Activated gamma-delta T cell treated with anti-CD3 and anti-CD28 coated beads, Interleukin-2, amount 50 U/mL, for 16 hours (primary cell): ENCODE measurements at places on chromosomes 12 and 14.

DNA sequence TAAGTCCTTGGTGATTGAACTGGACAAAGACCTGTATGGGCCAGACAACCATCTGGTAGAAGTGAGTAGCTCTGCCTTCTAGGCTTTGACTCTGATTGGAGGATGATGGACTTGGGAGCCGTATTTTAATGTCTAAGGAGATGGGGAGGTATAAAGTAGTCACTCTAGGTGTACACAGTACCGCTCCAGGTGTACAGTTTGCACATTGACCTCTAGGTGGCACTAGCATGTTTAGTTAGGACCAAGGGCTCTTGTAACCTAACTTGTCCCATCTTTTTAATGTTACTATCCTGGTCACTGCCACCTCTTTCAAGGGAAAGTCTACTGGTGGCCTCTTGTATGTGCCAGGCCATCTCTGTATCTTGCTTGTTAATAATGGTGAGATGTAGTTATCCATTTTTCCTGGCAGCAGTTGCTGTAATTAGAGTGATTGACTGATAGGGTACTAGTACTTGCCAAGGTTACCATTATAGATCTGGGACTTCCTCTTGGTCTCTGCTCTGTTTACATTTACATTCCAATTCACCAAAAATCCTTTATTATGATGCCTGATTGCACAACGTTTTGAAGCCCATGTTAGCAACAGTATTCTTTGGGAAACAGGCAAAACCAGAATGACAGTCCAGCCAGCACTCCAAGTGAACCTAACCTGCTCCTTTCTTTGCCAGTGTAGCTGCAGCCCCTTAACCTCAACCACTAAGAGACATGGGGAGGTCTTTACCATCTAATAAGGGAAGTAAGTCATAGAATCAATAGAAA lies 3.6 kb downstream of the SMARCD1 start:
- peak; percentile 34 for DNase-seq

DNA sequence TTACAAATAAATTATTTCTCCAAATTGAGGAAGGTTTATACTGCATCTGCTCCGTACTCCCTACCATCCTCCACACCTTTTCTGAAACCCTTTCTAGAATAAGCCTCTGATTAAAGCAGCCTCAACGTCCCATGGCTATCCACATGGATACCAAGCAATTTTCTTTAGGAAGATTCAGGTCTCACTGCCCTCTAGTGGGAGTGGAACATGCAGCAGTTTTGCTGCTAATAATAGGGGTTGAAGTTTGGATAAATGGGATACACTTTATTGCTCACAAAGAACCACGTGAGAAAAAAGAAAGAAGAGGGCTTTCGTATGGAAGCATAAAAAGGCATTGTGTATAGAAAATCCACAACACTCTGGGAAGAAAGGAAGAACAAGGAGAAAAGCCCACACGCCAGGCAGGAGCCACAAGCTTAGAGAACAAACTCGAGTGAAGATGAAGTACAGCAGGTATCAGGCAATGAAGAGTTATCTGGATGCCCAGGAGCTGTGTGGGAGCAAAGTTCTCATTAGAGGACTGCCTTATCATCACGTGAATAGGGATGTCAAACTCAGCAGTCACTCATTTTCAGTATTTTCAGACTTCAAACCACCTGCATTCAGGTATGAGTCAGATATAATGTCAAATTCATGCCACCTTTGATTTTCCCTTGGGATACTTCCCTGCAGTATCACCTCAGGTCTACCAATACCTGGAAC lies 45.8 kb downstream of the CCER1 start:
- no peak for DNase-seq

- DNase-seq, result no peak
These were observed 176.9 kb downstream of the PRKCH start for GRCh38 chr14:61498303-61498702.

DNA sequence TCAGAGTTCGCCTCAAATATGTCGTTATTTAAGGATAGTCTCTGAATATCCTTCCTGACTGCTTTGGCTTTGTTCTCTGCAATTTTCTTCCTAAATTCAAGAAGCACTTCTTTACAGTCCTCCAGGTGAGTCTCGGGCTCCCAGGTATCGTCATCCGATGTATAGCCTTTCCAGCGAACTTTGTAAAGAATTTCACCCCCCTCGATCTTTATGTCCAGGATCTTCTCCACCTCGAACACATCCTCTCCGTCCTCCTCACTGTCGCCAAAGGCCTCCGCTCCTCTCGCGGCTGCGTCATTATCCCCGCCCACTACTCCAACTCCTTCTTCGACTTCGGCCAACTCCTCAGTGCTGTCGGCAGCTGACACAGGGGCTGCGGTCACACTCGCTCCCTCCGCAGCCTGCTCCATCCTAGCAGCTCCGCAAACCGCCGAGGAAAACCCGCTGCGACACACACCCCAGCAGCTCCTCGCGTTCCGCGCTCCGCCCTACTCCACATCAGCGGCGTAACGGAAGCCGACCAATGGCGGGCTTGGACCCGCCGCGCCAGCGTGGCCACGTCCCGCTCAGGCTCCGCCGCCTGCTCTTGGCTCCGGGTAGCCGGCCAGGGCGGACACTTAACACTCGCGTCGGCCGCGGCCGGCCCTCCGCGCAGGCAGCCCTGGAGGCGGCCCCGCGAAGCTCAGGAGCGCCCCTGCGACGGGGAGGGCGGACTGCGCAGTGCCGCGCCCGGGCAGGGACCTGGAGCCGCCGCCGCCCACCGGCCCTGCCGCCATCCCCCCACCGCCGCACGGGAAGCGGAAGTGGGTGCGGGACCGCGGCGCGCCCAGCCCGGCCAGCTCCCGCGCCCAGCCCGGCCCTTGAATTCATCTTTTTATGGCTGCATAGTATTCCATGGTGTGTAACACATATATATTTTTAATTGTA lies 4.1 kb downstream of the CD163L1 start:
- peak; percentile 8 for DNase-seq

DNA sequence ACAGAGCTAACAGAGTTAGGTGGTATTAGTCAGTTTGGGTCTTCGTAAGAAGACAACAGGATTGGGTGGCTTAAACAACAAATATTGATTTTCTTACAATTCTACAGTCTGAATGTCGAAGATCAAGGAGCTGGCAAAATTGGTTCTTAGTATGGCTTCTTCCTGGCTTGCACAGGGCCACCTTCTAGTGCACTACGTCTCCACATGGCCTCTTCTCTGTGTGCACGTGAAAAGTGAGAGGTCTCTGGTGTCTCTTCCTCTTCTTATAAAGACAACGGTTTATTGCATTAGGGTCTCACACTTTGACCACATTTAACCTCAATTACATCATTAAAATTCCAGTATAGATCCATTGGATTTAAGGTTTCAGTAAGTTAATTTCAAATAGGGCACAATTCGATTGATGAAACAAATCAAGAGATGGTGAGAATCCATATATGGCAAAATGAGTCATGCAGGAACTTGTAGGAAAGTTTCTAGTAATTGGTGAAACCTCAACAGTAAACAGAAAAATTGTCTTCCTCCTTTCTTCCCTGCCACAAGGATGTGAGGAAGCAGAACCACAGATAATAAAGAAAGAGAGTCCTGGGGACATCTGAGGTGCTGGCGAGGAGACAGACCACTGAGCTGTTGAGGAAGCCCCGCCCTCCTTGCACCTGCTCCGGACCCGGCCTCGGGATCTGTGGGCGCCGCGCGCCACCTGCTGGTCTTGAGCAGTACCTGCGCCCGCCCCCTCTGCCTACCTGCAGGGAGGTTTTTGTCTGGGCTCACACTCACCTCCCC lies 846.7 kb downstream of the TMEM121 start:
- peak; percentile 67 for DNase-seq

DNA sequence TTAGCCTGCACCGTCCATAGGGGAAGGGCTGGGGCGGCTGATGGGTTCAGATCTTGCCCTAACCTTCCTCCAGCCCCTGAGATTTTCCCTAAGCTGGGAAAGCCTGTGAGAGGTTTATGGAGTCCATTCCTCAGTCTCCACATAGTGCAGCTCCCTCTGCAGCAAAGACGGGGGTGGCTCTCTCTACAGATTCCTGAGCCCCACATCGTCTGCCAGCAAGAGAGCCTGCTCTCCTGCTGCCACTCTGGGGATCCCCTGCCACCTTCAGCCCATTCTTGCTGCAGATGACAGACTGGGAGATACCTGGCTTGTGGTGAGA lies 3.1 kb downstream of the SMIM41 start:
- no peak for DNase-seq

GRCh38 chr12:68699486-68699885 lies 12.7 kb downstream of the NUP107 start:
- no peak for DNase-seq

GRCh38 chr14:57870686-57871457 lies 5.0 kb upstream of the SLC35F4 start:
- DNase-seq, result no peak

DNA sequence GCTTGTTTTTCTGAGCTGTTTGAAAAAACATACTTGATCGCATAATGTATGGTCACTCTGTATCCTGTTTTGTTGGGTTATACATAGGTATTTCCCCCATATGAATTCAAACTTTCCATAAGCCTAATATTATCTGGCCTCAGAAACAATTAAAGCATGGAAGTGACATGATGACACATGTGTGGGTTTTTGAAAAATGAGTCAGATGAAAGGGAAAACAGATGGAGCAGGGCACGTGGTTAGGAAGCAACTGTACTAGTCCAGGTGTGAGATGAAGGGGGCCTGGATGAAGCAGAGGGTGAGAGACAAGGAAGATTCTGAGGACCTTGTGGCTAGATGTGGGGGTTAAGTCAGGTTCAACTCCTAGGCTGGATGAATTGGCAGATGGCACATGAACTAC lies 92.7 kb upstream of the DNM1L start:
- DNase-seq, result no peak

DNA sequence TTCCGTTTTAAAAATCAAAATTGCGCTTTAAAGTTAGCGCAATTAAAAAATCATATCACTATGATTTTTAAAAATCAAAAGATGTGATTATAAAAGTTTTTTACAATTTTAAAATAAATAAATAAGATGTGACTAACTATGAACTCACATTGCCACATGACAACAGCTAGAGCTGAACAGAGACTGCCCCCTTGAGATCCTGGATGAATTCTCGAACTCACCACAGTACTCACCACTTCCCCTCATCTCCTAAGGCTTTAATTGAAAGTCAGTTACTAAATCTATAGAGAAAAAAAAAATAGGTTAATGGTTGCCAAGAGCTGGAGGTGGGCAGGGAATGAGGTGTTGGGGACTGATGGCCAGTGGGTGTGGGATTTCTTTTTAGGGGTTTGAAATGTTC lies 384.2 kb downstream of the ZFP36L1 start:
- no peak for DNase-seq

DNA sequence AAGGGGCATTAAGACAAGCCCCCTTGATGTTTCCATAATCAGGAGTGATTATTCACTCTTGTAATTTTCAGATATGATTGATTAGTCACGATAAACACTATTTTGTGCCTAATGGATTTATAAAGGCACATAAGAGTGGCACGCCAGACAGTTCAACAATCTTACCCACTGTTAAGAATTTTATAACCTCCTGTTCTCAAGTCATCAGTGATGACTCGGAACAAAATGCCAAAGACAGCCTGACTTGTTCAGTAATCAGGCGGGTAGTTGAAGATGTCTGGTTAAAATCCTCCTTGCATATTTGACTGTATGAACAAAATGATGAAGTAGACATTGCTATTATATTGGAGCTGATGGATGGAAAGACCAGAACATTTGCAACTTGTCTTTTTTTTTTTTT lies 212.1 kb upstream of the RMST start:
- no peak for DNase-seq

- no peak for DNase-seq
These were observed at the start of gene CACNA1C for GRCh38 chr12:2052826-2053678. Gene CACNA1C, plus strand, starts transcription at chr12:2052987. Its CDS starts 576 bp downstream, at chr12:2053563.

- no peak for DNase-seq
These were observed 41.3 kb downstream of the CCNK start for GRCh38 chr14:99522457-99522891.

- DNase-seq, result no peak
These were observed 543.5 kb downstream of the NRXN3 start for GRCh38 chr14:78713716-78714115.

- no peak for DNase-seq
These were observed 66.3 kb upstream of the CEP83 start for GRCh38 chr12:94525951-94526350.

GRCh38 chr14:82537831-82538230 lies 1004.2 kb upstream of the SEL1L start:
- DNase-seq, result no peak

GRCh38 chr14:55332654-55333570 lies 61.7 kb downstream of the FBXO34 start:
- DNase-seq, result no peak

DNA sequence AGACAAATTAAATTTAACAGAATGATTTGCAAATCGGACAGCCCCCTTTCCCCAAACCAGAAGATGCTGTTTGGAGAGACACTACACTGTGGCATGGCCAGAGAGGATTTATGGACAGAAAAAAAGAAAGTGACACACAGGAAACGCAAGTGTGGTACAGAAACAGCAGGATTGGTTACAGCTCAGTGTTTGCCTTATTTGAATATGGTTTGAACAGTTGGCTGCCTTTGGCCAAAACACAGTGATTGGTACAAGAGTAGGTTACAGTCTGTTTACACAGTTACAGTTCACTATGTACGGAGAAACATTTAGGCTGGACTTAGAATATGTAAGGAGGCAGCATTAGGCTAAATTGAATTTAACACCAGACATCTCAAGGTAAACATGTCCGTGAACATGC lies 335.3 kb downstream of the NPAS3 start:
- DNase-seq, result no peak

DNA sequence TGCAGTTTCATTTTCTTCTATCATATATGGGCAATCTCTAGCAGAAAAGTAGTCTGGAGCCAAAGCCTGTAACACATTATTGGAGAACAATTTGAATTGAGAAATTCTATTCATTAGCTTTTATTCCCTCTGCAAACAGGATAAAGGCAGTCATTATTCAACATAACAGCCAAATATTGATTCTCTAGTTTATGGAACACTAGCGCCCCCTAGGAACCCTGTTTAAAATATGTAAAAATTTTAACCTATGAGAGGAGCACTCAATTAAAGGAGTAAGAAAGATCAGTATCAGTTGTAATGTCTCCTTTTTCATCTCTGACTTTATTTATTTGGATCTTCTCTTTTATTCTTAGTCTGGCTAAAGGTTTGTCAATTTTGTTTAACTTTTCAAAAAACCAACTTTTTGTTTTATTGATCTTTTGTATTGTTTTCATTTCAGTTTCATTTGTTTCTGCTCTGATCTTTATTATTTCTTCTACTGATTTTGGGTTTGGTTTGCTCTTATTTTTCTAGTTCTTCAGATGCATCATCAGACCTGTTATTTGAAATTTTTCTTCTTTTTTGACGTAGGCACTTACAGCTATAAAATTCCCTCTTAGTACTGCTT lies 4.8 kb upstream of the LMNTD1 start:
- no peak for DNase-seq

- no peak for DNase-seq
These were observed 319.9 kb downstream of the KCNC2 start for GRCh38 chr12:74889563-74890236.
